Activated T-helper 17 cell treated with anti-CD3 and anti-CD28 coated beads, Interleukin-2, amount 50 U/mL, for 72 hours (primary cell): ENCODE measurements at places on chromosomes 4 and X. TPM values are rescaled to one million over a fixed set of nuclear protein-coding genes. Genes with fewer than 3 reads are reported as not detected.

DNA sequence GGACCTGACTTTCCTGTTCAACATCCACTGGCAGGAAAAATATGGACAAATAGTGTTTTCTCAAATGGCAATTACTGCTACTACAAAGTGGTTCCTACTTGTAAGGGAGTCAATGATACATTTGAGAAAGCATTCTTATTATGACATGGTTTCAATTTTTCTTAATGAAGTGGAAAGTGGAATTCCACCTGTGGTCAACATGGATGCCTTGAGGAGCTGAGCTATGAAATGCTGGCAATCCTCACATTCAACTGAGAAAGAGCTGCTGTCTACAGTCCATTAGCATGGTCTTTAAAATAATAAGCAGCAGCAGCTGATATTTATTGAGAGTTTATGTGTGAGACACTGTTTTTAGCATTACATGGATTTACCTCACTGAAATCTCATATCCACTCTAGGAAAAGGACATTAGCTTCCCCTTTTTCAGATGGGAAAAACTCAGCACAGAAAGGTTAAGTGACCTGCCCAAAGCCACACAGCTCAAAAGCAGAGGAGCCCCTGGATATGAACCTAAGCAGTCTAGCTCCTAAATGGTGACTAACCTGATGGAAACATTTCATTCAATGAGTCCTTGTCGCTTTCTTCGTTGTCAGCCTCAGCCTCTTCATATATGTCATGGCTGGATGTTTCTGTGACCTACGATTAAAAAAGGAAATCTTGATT lies 29.2 kb downstream of the MAP7D3 start:
- no peak for ATAC-seq

DNA sequence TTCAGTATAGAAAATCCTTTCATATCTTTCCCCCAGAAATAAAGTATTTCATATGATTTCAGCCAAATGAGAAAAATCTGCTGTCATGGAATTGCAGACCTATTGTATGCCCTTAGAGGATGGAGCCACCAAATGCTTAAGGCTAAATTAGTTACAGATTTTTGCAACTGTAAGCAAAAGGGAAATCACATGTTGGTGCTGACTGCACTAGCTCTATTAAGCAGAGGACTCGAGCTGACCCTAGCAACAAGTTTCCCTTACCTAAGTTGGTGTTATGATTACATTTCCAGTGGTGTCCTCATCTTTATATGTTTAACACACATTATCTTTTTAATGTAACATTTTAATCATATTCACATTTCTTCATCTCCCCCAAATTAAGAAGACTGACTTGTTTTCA lies 58.3 kb upstream of the DOCK11 start:
- no peak for ATAC-seq

DNA sequence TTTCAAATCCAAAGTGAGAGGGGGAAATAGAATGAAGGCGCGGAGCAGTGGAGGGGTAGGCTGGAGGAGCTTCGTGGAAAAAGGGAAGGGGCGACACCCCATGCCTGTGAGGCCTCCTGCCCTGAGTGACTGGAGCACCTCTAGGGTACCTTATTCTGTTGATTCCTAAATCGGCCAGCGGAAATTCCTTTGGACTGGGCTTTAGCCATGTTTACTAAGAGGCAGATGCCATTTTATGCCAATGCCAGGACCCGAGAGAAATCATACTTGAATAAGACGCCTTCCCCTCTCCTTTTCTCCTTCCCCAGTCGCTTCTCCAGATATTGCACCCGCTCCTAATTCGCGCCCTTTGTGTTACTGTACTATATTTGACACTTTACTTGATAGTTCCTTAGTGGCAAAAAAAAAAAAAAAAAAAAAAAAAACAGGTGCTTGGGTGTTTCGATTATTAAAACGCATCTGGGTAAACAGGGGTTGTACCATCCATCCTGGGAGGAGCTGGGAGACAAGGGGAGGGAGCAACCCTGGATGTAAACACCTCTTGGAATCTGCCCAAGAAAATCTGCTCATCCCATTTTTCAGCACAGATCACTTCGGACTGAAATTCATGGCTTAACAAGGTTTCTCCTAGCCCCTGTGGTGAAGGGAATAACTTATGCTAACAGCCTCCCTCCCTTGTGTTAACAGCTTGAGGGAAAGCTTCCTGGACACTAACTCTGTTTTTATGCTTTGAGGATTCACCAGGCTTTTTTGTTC lies 1.5 kb downstream of the BMP3 start:
- ATAC-seq = no peak

DNA sequence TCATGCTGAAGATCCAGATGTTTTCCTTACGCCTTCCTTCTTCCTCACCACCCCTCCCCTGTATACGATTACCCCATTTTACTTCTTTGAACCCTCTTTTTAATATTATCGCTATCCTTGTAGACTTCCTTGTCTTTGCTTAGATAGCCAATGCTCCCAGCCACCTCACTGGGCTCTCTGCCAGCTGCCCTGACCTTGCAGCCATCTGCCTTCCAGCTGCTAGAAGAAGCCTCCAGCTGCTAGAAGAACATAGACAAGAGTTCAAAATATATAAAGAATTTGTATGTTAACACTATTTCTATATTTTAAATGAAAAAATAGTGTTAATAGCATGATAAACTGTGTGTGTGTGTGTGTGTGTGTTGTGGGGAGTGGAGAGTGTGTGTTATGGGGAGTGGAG lies 374.7 kb downstream of the ANKRD50 start:
- ATAC-seq = no peak

DNA sequence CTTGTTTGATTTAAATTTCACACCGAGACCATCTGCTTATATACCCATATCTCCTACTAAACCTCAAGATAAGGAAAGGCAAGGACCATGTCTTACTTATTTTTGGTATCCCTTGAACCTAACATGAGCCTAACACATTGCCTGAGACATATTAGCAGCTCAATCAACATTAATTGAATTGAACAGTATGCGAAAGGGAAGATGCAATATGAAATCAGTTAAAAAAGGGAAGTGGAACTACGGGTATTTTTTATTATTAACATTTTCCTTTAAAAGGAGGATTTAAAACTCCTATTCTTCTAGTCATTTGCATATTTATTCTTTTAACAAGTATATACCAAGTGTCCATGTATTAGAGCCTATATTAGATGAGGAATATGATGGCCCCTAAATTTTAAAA lies 197.0 kb downstream of the CAMK2D start:
- no peak for ATAC-seq

DNA sequence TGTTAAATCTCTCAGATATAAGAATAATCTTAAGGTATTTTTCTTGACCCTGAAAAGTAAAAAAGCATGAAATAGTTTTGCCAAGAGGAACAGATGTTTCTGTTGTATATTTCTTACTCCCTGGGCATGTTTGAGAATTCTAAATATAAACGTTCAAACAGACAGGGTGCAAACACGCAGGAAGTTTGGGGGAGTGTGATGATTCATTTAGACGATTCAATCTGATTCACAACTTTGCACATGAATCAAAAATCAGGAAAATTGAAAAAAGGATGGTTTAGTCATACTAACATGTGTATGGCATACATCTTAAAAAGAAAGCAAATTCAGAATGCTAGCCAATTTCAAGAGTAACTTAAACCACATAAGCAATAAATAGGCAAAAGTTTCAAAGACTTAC lies 340.3 kb upstream of the GRID2 start:
- ATAC-seq = no peak

DNA sequence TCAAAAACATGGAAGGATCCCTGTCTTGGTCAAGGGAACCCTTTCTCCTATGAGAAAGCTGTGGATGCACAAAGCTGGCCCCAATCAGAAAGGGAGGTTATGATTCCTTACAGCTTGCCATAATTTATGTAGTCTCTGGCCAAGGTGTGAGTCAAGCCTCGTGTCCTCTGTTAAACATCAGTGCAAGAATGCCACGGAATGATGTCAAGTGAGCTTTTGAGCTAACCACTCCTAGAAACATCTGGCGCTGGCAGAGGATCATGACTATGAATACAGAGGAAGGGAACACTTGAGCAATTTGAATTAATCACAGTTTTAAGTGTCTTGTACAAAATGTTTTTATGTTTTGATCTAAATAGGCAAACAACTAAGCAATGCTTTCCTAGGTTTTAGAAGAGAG lies 51.5 kb upstream of the RAP2C start:
- peak; percentile 30 for ATAC-seq

DNA sequence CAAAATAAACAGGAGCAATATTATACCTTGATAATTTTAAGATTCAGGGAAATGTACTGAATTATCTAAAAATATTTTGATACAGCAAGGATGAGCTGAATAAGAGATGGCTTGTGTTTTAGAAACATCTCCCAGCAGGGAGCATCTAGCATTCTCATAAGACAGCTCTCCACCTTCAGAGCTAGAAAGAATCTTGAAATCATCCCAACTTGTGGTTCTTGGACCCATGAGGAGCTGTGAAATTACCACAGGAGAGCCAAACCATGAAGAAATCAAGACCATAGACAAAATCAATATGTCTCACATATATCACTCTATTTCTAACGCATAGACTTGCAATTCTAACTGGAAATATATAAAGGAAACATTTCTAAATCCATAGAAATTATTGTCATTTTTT lies 210.6 kb upstream of the DKK2 start:
- no peak for ATAC-seq

DNA sequence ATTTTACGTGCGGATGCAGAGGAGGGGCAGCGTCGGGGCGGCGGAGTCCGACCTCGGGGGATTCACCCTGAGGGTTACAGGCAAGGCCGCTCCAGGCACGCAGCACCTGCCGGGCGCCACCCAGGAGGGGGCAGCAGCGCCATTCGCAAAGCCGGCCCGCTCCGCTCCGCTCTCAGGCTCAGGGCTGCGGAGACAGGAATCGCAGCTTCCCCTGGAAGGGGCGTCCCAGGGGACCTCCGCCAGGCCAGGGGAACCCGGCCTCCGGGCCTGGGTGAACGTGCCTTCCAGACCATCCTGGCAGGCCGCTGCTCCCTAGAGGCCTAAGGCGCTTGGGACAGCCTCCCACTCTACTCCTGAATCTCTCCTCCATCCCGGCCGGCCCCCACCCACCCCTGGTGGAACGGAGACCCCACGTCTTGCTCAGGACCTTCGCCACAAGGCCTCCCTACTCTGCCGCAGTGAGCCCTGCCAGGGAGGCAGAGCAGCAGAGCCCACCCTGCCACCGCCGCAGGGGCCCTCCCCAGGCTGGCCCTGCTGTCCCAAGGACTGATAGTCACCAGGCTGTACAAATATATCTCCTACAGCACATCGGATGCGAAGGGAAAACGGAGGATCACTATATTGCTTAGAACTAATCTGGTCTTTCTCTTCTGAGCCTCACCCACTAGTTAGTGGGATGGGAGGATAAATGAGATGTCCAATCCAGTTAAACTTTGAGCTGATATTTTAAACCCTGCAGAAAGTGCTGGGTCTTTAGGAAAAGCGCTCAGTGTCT lies 115.0 kb downstream of the SMIM20 start:
- ATAC-seq = peak; percentile 90

GRCh38 chr4:168259096-168259495 lies 59.5 kb downstream of the DDX60 start:
- ATAC-seq = no peak

DNA sequence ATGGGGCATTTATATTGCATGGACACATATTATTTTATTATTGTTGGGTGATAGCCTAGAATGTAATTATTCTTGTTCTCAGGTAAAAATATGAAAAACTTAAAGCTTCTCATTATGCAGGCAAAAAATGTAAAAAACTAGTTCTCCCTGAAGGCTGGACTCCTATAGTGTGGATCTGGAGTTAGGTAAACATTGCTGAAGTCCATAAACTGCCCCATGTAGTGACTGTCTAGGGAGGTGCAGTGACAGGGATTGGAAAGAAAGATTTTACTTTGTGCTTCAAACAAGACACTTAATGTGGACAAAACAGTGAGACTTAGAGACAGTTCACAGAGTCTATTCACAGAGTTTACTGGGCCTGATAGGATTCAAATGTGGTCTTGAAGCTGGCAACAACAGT lies 17.0 kb downstream of the ADH6 start:
- ATAC-seq = no peak

DNA sequence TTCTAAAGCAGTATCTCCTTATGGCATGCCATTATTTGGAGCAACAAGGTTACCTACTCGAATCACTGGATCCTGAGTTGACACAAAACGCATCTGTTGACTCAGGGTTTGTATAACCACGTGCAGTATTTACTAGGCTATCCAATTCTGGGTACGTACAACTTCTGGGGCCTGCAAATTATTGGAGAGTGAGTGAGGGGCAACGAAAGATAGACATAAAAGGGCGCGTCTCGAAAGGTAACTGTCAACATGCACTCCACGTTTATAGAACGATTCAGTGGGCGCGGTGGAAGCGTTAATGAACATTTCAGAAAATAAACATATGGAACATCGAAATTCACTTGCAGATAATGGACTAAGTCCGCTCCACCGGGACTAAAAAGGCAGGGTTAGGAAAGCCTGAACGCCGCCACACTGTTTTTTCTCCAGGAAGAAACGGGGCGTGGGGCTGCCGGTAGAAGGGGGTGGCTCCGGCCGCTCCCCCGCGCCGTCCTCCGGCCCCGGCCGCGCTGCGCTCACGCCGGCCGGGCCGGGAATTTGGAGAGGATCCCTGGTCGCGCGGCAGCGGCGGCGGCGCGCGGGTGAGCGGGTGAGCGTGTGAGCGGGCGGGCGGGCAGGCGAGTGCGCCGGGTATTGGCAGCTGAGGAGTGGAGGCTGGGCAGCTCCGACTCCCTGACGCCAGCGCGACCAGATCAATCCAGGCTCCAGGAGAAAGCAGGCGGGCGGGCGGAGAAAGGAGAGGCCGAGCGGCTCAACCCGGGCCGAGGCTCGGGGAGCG lies at the start of gene SMAD1:
Gene SMAD1 (plus strand): TSS at position 690 of the 778 bp plus-strand sequence. CDS start 32,761 bp downstream, outside the sequence.
- peak; percentile 66 for ATAC-seq

DNA sequence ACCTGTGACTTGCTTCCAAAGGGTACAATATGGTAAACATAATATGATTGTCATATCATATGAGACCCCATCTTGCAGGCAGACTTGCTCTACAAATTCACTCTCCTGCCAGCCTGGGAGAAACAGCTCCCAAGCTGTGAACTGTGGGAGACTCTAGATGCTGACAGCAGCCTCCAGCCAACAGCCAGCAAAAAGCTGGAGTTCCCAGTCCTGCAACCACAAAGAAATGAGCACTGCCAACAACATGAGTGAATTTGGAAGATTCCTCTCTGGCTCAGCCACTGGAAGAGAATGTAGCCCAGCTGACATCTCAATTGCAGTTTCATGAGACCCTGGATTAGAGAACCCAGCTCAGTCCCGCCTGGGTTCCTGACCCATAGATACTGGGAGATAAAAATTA lies 145.4 kb downstream of the QDPR start:
- no peak for ATAC-seq

DNA sequence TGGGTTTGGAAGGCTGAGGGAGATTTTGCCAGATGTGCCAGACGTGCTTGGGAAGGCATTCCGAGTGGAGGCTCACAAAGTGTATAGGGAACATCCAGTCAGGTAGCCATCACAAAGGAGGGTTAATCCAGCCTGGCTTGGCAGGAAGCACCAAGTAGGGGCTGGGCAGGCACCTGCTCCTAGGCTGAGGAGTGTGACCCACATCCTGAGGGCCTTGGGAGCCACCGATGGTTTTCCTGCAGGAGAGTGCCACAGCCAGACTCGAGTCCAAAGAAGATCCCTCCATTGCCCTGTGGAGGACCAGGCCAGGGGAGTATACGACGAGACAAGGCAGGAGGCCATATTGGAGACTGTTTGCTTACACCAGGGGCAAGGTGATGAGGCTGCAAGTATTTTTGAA lies 47.2 kb downstream of the PNMA5 start:
- ATAC-seq = no peak

The NUDT10 gene
- 0.82 TPM for total RNA-seq

The GRIA2 gene
- total RNA-seq = not detected

The RIBC1 gene
- 0.74 TPM for total RNA-seq

The MAGEE2 gene
- total RNA-seq = not detected

The SUPT20HL1 gene
- total RNA-seq = 0.71 TPM
